ENCODE measurements at places on chromosomes 4 and X.

GRCh38 chrX:22268706-22269105 lies 4.0 kb upstream of the CBLL2 start:
- DNase-seq, result no peak

GRCh38 chr4:185017964-185018772 lies at the start of gene HELT:
HELT (plus strand) TSS chr4:185018490; CDS start chr4:185018929, 439 bp downstream.
- no peak for DNase-seq

DNA sequence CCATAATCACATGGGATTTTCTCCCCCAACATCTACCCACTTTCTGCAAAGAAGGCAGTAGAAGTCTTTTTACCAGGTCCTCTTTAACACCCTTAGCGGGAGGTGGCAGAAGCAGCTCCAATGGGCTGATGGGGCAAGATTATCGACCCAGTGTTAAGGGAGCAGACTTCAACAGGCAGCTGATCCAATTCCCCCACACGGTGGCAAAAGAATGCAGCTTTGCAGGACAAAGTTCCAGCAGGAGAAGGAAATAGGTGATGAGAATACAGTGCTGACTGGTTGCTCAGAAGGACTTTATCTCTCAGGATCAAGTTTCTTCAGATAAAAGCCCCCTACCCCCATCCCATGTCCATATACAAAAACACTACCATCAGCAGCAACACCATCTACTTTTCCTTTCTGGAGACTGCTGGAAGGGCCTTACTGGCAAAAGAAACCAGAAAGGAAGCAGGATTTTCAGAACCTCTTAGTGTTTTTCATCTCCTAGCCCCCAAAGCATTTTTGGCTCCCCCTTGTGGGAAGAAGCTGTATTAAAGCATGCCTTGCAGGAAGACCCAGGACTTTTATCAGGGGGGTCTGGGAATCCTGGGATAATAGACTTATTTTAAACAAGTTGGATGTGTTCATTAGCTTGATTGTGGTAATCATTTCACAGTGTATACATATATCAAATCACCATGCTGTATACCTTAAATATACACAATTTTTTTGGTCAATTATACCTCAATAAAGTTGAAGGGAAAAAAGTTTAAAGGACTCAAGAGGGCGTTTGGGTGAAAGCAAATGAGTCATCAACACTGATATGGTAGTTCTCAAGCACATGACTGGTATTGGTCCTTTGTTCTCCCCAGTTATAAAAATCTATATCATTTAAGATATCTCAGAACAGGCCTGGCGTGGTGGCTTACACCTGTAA lies 146.4 kb downstream of the GPC3 start:
- DNase-seq, result no peak

DNA sequence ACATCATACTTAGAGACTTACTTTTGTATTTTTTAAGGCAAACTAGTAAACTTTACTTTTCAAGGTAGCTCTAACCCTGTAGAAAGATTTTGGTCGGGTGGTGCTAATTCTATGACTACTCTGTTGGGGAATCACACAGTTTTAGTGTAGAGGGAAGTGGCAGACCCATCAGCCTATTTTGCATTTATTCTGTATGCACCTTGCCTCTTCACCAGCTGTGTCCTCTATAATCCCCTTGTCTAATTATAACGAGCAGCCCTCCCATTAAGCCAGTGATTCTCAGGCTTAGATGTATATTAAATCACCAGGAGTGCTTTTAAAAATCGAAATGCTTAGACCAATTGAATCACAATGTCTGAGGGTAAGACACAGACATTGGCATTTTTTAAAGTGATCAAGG lies 78.1 kb downstream of the GALNT7 start:
- DNase-seq, result no peak

- DNase-seq, result no peak
Measured at GRCh38 chrX:153411255-153411987, at the start of gene ZFP92. ZFP92 (plus strand) TSS chrX:153411472; CDS start chrX:153418323, 6,851 bp downstream.

All from stimulated activated CD8-positive, alpha-beta memory T cell treated with anti-CD3 and anti-CD28 coated beads, Interleukin-4, amount 100 ng/mL, for 1 hour (primary cell).